NCI-H510A treated with DMSO at 0.1 percent for 48 hours (cell line): ENCODE measurements at places on chromosomes 6 and 20.

GRCh38 chr20:8624616-8625015, 444.3 kb upstream of the PLCB4 start:
- DNase-seq = no peak

DNA sequence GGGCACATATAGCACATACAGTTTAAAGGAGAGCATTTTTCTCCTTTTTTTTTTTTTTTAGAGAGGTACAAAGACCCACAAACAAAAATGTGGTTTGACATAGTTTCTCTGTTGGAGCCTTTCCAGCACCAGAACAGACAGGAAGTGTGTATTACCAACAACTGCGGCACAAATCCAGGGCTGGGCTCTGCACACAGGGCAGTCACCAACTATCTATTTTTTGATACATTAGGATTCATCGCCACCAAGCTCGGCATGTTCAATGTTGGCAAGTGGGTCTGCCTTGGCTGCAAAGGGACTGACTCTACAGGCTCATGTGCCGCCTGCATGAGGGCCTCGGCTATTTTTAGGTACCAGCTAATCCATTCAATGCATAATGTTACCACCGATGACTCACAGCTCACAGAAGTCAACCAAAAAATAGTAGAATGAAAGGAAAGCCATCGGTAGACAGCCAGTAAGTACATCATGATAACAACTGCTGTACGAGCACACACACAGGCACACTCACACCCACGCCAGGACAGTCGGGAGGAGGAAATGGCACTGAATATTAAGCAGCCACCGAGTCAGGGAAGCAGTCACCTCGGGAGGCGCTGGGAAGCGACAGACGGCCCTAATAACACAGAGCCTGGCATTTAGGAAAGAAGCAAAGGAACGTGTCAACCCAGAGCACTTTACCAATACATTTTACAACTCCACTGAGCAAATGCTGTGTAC, 81.6 kb downstream of the GMPR start:
- no peak for DNase-seq

- DNase-seq = no peak
These were observed 46.3 kb downstream of the CDYL start for GRCh38 chr6:4822476-4822875.

DNA sequence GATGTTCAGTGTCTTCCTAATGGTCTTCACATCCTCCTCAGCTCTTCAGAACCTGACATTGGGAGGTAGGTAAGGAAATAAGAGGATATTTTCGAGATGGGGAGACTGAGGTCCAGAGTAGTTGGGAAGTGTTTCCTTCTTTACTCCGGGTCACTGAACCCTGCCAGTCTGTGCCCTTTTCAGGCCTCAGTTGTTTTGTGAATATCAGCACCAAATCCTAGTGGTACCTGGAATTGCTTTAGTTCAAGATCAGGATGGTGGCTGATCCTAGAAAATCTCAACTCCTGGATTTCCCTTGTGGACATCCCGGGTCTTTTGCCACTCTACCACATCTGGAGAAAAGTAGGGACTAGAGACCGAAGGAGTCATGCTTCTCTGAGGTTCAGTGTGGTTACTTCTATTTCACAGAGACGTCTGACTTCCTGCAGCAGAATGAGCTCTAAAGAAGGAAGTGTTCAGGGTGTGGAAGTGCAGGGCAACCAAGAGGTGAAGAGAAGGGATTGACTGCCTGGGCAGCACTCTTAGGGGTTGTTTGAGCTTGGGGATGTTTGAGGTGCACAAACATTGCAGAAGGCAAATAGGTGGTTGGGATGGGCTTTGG, 995 bp downstream of the STK4 start:
- no peak for DNase-seq

GRCh38 chr6:422433-423054, 31.0 kb downstream of the IRF4 start:
- no peak for DNase-seq

DNA sequence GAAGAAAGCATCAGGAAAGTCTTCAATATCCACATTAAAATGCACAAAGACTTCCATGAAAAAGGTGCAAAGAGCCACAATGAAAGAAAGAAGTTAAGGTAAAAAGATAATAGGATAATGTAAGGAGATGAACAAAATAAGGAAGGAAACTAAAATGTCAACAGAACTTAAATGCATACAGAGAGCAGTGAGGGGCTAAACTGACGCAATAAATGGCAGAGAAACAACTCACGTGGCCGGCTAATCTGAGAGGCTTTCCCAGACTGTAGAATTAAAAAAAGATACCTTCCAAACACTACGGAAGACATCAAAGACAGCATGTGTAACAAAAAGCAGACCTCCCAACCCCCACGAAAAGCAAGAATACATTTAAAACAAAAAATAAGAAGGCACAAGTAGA, 73.7 kb downstream of the GMDS start:
- DNase-seq = no peak

- no peak for DNase-seq
These were observed 172.2 kb downstream of the AIG1 start for GRCh38 chr6:143232849-143233248.

DNA sequence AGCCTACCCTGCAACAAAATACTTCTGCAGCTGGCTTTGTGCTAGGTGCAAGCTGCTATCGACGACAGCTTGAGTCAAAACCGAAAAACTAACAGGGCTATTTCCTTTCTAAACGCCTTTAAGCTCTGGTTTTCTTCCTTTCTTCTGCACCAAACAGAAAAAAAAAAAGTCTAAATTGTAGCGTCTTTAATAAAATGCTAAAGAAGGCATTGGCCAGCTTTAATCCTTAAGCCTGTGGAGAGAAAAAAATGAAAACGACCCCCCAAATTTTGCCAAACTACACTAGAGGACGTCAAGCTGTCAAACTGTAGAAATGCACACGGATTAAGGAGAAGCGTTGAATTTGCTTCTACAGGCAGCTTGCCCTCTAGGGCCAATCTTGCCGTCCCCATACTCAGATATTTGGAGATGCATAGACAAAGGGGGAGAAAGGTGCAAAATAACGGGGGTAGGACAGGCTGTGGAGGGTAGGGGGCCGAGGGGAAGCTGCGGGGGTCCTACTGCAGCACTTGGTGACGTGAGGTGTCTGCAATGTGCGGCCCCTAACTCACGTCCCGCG, 1.4 kb upstream of the NRN1 start:
- DNase-seq = peak; percentile 64

DNA sequence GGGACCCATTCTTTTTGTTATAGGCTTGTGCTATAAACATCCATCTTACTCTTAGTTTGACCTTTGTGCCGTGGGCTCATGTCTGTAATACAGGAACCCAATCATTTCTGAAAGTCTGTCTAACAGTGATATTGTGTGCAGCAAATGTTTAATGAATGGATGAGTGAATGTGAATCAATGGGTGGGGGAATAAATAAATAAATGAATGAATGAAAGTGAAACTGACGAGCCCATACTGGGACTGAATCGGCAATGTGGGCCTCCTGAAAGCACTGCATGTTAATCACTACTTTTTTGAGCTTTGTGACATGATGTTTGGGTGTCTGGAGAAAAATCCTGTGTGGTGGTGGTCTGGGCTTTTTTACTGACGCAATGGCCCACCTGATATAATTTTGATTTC, 175.0 kb downstream of the GMPR start:
- DNase-seq = no peak

DNA sequence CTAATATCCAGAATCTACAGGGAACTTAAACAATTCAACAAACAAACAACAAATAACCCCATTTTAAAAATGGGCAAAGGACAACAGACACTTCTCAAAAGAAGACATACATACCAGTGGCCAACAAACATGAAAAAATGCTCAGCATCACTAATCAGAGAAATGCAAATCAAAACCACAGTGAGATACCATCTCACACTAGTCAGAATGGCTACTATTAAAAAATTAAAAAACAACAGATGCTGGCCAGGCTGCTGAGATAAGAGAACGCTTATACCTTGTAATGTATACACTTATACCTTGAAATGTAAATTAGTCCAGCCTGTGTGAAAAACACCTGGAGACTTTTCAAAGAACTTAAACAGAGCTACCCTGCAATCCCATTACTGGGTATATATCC, 166.8 kb downstream of the IBTK start:
- DNase-seq = no peak

- DNase-seq = no peak
These were observed 231.2 kb downstream of the ANKRD60 start for GRCh38 chr20:57996936-57997890.

DNA sequence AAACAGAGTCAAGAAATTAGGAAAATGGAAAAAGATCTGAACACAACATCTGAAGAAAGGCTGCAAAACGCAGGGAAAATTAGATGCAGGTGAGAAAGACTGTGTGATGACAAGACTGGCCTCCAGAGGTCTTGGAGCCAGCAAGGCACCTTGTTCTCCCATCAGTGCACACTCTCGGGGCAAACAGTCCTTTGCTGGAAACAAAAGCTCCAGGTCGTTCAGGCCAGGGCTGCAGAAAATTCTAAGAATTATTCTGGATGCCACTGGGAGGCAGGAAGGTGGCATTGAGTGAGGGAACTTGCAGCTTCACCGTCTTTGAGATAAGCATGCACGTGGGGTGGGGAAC, 219.9 kb upstream of the SSTR4 start:
- no peak for DNase-seq

GRCh38 chr6:77561768-77562314, 91.0 kb upstream of the MEI4 start:
- DNase-seq = no peak

- DNase-seq = no peak
These were observed 38.0 kb downstream of the SLC9A8 start for GRCh38 chr20:49850463-49851230.

- DNase-seq = no peak
These were observed 2.8 kb downstream of the ANKRD60 start for GRCh38 chr20:58225452-58226200.

DNA sequence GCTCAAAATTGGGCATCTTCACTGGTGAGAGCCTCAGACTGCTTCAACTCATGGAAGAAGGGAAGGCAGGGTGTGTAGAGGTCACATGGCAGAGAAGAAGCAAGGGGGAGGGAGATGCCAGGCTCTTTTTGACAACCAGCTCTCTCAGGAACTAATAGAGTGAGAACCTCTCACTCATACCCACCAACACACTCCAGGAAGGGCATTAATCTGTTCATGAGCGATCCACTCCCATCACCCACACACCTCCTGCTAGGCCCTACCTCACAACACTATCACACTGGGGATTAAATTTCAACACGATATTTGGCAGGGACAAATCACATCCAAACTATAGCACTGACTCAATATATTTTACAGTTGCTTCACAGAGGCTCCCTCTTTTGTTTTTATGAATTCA, 2.0 kb downstream of the MSH5 start:
- DNase-seq = no peak

- DNase-seq = no peak
These were observed 72.3 kb downstream of the ECT2L start for GRCh38 chr6:138868181-138868580.

GRCh38 chr20:41138475-41139226, 1.3 kb downstream of the PLCG1 start:
- DNase-seq = no peak

GRCh38 chr6:40825102-40825501, 213.9 kb downstream of the UNC5CL start:
- DNase-seq = no peak

DNA sequence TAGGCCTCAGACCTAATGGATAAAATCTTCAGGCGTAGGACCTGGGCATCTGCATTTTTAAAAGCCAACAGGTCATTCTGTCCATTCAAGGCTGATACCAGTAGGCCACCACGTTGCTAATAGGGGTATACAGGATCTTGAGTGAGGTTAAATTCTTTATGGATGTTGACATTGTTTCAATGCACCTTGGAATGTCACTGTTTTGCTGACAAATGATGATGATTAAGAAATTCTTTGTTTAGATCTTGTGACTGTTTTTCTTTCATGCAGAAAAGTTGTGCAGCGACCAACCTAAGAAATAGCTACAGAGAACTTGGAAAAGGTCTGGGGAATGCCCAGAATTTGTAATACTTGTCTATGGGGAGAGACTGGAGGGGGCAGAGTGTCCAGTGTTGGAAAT, 101.1 kb upstream of the CLDN20 start:
- no peak for DNase-seq

DNA sequence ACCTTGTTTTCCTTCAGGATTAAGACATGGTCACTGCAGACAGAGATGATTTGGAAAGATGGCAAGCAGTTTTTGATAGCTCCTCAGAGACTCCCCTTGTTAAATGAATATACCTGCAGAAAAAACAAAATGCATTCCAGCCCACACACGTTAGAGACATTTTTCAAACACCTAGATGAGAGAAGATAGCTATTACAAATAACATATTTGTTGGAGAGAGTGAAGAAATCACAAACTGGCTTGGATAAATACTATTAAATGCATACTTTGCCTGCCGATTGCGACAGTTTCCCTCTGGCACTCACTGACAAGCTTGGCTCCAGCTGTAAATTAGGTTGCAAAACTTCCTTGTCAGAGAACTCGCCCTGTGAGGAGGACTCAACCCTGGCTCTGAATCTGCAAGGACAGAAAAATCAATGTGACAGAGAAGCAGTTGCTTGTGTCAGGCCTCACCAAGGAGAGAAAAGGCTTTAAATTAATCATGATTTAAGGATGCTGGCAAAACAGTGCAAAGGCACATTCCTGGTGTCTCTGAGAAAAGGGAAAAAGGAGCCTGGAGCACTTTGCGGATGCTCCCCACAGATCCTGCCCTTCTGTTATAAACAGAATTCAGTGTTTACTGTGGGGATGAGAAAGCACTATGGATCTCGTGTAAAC, 423.7 kb upstream of the MARCKS start:
- no peak for DNase-seq

GRCh38 chr6:63734923-63735322, 99.3 kb downstream of the PHF3 start:
- DNase-seq = no peak

DNA sequence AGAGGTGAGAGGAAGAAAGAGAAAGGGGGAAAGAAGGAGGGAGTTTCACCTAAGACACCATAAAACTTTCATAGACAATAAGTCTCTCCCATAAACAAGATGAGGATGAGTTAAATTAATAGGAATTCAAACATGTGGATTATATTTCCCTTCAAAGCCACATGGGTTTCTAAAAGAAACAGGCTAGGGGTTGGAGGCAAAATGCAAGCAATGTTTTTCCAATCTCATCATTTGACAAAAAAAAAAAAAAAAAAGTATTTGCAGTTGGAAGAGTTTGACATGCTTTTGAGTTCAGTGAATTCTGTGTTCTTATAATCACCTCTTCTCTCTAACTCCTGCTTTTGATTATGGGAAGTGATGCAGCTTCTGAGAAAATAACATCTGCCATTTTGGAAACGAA, 286.5 kb upstream of the PRND start:
- DNase-seq = no peak

- peak; percentile 51 for DNase-seq
These were observed 97.3 kb downstream of the MDGA1 start for GRCh38 chr6:37600312-37600916.

GRCh38 chr6:109840796-109841195, 137.3 kb upstream of the GPR6 start:
- DNase-seq = no peak

- DNase-seq = peak; percentile 12
These were observed 327.5 kb downstream of the SYNE1 start for GRCh38 chr6:152309648-152310047.

DNA sequence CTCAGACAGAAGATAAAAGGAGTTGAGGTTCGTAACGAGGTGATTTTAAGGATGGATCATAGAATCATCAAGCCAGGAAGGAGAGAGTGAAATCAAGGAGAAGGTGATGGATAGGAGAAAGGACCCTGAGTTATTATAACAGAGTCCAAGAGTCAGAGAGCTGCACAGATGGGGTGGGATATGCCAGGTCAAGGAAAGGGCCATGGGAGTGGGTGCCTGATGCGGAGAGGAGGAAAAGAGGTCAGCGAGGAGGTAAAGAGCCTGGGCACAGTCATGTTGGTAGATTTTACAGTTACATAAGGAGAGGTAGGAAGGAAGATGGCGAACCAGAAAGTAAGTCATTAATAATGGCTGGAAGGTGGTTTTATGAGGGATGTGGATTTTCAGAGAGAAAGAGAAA, 114.9 kb downstream of the LAMA2 start:
- no peak for DNase-seq
